CD4-positive, alpha-beta T cell treated with Interleukin-15 for 4 hours (primary cell): ENCODE measurements at places on chromosomes 4 and X.

- no peak for DNase-seq
Measured at GRCh38 chr4:6845027-6845426, 62.5 kb downstream of the KIAA0232 start.

DNA sequence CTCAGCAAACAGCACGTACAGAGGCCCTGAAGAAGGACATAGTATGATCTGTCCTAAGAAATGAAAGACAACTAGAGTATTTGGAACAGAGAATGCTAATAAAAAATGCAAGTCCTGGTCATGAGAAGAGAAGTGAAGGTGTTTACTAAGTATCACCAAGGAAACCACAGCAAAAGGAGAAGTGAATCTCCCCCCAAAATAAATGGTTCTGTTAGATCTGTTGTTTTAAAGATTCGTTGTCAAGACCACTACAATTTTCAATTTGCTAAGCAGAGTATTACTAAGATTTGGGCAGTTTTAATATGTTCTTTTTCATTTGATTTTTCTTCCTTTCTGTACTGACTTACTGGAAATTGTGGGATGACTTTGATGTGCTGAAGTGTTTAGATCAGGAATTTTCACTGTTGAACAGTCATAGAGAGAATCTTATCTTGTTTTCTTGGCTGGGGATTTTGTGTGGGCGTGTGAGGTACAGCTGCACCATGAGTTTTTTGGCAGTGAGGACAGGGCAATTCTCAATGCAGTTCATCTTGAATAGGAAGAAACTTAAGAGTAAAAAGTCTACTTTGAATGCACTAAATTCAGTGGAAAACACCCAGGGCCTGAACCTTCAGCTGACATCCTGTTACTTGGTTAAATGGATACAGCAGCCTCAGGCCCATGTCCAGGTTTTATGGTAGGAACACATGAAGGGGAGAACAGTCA is 132.2 kb downstream of the STIM2 start:
- no peak for DNase-seq

DNA sequence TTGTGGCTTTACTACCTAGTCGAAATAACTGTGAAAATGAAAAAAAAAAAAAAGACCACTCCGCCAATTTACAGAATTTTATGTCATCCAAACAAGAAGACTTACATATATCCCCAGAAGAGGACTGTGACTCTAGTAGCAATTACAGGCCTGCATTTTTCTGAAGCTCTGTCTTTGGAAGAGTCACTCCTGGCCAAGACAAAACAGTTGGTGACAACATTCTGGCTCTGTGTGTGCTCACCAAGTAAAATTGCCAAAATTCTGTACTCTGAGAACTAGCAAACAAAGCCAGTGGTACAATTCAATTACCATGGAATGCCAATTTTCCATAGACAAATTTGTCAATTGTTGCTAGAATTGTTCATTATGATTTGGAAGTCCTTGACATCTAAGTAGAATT is 311.1 kb downstream of the PDGFC start:
- DNase-seq, result no peak

DNA sequence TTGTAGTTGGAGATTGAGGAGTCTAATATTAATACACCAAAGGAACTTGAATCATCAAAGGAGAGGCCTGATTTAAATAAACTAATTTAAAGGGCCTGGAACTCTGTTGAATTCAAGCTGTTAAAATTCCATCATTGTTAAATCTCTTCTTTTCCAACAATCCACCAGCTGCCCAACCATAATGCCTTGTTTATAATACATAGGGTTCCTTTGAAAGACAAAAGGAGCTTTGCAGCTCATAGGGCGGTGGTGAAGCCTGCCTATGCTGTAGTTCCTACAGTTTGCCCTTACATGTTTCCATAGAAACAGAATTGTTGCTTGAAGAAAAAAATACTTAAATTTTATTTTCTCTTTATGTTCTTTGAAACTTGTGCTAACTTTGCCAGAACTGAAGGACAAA is 102.8 kb downstream of the GLUD2 start:
- no peak for DNase-seq

GRCh38 chr4:79235095-79235494 is 90.8 kb downstream of the NAA11 start:
- no peak for DNase-seq
